NCI-H2107 (cell line): ENCODE measurements at places on chromosomes 11 and 22.

GRCh38 chr22:45548991-45549761, 46.5 kb downstream of the FBLN1 start:
- no peak for DNase-seq

- DNase-seq: no peak
Measured at GRCh38 chr11:18754308-18754707, 28.3 kb upstream of the IGSF22 start.

- DNase-seq: no peak
Measured at GRCh38 chr11:72621008-72621610, 53.1 kb downstream of the PDE2A start.

DNA sequence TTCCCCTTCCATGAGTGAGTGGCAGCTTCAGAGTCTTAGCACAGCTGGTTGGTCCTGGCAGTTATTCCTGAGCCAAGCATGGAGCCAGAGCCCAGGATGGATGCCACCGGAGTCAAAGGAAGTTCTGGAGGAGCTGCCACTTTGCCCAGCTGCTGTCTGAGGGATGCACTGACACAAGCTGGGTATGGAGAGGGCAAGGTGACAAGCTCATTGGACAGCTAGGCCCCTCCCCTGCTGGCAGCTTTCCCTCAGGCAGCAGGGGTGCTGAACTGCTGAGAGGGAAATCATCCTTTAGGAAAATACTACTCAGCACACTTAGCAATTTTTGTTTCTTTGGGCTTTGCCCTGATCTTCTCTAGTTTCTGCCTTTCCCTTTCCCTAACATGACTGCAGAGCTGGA, 99.3 kb upstream of the SESN3 start:
- DNase-seq: no peak

DNA sequence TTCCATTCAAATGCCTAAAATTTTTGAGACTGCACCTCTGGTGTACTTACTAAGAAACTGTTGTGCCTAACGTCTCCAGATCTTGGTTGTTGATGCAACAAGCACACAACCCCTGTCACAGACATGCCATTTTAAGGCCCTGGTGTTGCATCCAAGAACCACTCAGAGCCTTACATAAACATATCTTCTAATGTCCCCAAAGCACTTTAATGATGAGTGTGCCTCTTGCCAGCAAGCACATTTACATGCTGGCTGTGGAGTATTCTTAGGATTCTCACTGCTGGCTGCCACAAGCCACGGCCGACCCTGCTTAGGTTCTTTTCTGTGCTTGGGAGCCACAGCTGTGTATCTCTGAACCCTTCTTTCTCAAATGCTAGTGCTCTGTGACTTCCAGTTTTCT, 201.4 kb downstream of the ADAMTS15 start:
- no peak for DNase-seq

DNA sequence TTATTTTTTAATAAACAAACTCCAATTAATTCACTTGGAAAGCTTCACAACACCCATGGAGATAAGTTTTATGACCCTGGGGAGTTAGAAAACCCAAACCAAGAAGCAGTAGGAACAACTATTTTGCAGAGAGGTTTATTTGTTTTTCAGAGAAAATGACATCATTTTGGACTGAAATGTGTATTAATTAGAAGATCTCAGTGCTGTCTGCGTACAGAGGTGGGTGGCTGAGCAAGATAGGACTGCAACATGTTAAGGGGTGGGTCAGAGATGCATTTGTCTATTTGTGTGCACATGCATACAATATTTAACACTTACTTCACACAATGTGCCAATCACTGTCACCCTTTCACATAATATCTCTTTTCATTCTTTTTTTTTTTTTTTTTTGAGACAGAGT, 1.1 kb downstream of the SCGB1A1 start:
- DNase-seq: no peak

DNA sequence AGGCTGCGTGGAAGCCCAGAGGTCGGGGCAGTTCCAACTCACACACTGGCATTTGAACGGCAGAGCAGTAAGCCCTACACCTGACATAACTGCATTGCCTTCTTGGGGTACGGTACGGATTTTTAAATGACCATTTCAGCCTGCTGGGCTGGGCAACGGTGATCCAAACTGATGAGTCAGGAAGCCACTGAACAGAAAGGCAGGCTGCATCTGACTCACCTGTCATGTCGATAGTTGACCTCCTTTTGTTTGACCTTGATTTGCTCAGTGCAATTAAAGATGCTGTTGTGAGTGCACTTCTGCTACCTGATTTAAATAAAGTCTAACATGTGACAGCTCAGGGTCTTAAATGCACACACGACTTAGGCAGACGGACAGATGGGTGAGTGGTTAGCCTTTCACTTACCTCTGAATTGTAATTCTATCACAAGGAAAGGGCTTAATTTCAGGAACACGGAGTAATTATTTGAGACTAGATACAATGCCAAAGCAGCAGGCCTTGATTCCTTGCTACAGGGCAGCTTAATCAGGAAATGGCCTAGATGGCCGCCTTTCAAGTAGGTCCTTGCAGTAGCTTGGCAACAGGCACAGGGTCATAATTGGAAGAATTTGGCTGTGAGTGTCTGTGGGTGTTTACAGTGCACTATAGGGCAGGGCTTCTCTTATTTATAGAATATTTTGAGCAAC, 52.2 kb downstream of the BMAL1 start:
- DNase-seq: no peak

DNA sequence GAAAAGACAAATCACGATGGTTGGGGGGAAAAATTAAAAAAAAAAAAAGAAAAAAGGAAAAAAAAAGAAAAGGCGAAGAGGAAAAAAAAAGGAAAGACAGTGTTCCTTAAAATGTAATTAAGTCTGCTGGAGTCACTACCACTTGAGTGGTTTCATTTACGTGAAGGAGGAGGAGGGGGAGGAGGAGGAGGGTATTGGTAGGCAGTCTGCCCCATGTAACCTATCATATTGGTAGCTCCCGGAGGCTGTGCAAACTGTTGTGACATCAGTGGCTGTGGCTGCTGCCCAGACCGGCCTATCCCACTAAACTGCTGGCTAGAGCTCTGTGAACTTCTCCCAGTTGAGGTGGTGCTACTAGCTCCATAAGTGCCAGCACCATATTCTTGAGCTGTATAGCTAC, 17.9 kb downstream of the KDELR3 start:
- no peak for DNase-seq
